Epithelial cell of proximal tubule (primary cell): ENCODE measurements at places on chromosomes 5 and 9.

- DNase-seq, result no peak
These were observed 36.9 kb upstream of the PDCL start for GRCh38 chr9:122865300-122865699.

DNA sequence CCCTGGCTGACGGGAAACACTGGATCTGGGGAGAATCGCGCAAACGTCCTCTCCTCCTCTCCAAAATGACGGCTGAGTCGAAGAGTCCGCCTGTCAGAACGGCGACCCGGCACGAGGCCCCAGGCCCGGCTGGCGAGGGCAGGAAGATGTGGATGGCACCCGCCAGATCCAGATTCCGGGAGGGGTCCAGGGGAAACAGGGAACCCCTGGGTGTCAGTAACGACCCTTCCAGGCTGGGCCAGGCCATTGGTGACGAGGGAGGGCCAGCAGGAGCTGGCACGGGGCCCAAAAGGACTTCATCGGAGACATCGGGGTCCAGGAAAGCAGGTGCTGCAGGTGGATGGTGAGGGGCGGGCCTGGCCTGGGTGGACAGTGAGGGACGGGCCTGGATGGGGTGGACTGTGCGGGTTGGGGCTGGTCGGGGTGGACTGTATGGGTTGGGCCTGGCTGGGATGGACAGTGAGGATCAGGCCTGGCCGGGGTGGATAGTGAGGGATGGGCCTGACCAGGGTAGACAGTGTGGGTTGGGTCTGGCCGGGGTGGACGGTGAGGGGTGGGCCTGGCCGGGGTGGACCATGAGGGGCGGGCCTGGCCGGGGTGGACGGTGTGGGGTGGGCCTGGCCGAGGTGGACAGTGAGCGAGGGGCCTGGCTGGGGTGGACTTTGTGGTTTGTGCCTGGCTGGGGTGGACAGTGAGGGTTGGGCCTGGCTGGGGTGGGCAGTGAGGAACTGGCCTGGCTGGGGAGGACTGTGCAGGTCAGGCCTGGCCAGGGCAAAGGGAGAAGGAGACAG, 14.0 kb downstream of the SLC6A3 start:
- no peak for DNase-seq

DNA sequence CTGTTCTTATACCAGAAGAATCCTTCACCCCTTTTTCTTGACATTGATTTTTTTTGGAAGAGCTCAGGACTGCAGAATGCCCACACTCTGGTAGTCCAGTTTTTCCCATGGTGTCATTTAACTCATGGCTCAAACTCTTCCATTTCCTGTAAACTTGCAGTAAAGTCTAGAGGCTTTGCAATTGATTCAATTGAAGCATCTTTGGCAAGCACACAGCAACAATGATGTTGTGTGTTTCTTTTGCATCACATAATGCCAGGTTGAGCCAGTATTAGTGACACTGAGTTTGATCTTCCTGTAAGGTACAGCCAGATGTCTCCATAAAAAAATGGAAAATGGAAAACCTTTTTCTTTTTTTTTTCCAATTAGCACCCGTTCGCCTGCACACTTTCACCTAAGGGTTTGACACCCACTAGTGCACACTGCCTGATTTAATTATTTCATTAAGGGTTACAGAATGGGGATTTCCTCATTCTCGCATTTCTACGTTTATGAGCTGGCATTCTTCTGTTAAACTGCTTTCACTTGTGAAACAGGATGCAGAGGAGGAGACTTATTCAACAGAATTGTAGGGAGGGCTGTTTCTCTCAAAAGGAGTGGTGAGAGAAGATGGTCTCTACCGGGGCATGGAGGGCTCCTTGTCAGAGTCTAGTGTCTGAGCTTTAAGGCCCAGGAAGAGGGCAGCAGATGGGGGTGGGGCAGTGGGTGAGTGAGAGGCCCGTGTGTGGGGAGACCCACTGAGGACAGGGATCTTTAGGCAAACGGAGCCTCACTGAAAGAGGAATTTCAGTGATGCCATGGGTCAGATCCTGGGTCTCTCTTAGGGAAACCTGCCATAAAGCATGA, 2.2 kb upstream of the S1PR3 start:
- DNase-seq, result peak; percentile 70

GRCh38 chr9:112061152-112061740, 113.9 kb downstream of the SUSD1 start:
- peak; percentile 94 for DNase-seq

DNA sequence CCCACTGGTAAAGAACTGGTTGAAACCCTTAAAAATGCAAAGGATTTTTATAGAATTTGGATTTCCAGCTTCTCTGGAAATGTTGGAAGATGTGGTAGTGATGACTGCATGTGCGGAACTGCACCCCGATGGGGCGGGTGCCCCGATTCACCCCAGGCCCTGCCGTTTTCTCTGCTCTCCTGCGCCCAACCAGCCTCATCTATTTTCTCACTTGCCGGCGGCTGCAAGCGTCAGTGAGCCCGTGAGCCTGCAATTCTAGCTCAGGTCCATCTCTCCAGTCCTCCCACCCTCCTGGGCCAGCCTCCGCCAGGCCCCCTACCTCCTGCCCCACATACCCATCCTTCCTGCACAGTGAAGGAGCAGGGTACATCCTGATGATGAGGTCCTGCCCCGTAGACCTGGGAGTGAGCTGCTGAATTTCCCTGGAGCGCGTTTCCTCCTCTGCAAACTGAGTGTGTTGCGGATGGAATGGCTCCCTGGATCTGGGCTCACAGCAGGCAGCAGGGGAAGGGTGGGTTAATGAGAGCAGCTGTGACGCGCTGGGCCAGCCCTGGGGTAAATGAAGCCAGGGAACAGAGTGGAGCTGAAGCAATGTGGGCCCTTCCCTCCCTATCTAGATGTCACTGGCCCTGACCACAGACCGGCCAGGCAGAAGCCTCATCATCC, 45.9 kb upstream of the PHYKPL start:
- no peak for DNase-seq

DNA sequence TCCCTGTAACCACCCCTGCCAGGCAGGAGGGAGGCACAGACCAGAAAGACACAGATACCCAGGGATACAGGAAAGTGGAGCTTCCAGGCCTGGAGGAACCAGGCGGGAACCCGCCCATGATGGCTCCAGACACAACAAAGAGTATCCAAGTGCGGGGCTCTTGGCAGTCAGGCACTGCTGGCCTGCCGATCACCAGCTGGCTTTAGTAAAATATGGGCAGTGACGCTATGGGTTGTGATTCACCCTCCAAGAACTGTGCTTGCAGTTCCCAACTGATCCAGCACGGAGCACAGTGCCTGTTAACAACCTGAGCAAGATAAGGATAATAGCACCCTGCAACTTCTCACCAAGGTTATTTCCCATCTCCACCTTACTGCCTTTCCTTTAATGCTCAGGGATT, 463.3 kb downstream of the IRX1 start:
- no peak for DNase-seq

GRCh38 chr9:95756101-95756500, 119.4 kb upstream of the ERCC6L2 start:
- DNase-seq, result no peak

DNA sequence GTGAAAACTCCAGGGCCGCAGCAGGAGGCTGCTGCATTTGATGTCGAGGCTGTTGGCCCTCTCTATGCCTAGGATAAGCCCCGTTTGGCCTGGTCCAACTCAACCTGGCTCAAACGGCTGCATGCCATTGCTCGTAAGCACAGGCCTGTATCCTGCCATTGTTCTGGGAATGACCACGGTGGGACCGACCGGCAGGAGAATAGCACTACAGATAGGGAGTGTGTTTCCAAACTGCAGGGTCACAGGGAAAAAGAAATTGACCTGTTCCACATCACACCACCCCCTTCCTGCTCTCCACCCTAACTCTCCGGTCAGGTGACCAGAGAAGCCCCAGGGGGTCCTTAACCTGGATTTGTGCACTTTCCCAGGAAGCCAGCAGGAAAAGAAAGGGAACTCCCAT, 278.7 kb upstream of the KLF4 start:
- no peak for DNase-seq

GRCh38 chr9:15231788-15232635, 75.0 kb downstream of the TTC39B start:
- DNase-seq, result no peak

GRCh38 chr5:77175231-77175630, 35.2 kb upstream of the PDE8B start:
- DNase-seq, result no peak

DNA sequence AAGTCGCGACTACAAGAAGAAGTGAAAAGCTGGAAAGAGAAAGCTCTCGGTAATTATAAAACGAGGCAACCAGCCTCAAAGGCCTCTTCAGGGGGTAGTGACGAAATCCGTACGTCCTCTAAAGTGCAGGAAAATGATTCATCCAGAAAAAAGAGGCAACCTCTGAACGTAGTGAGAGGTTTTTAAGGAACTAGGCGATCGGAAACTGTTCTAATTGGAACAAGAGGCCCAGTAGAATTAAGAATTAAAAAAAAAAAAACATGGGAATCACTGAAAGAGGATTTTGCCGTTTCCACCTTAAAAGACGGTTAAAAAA, 1.0 kb downstream of the CSNK1A1 start:
- no peak for DNase-seq

DNA sequence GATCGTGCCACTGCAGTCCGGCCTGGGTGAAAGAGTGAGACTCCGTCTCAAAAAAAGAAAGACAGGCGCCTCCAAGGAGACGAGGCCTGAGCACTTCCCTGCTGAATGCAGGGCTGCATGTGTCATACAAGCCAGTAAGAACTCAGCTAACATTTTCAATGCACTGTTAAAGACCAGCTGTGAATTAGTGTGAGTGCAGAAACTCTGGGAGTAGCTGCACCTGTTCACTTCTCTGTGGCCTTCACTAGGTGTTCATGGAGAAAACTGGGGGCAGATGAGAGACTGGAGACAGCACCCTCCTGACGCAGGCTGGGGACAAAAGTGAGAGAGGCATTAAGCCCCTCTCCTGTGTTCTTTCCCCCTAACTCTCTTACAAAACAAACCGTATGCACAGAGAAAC, 41.8 kb downstream of the FBXO10 start:
- no peak for DNase-seq

GRCh38 chr5:40594811-40595210, 84.9 kb upstream of the PTGER4 start:
- no peak for DNase-seq

DNA sequence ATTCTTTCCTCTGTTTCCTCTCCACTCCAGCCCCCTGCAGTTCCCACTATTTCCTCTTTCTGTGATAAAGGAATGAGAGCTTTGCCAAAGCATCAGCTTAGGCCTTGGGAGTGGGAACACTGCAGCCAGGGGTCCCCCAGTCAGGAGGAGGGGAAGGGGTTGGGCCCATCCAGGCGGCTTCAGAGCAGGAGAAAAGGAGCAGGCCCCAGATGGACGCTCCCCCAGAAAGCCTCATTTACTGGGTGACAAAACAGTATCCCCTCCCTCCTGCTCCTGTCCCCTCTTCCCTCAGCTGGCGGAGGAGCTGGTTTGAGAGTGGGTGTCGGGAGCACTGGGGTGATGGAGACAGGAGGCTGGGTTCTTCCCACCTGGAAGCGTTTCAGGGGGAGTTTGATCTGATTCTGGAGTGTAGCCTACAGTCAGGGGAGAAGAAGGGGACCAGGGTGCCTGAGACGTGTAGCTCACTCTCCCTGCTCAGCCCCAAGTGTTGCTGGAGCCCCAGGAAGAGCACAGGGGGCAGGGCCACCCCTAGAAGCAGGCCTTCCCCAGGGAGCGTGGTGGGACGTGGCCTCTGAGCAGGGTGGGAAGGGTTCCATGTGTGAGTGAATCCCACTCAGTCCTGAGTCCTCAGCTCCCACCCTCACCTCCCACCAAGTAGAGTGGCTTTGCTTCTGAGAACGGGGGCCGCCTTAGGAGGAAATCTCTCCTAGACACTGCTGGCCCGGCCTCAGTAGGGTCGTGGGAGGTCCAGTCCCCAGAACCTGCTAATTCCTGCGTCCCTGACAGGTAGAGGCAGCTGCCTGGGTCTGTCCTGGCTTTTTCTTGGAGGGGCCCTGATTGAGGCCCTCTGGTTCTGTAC, 173.1 kb downstream of the CACNA1B start:
- DNase-seq, result no peak

DNA sequence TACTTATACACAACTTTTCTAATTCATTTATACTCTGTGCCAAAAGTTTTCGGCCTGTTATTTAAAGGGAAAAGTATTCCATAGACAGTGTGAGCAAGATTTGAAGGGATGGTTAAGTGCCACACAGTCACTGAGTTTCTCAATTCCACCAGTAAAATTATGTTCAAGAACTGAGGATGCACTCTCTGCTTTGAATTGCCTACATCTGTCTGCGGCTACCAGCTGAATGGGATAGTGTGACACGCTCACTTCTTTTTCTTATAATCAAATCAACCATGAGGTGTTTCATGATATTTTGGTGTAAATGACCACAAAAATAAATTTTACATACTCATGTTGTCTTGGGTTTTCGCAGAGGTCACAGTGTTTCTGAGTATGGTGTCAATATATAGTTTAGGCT, 218.4 kb upstream of the TMEM161B start:
- DNase-seq, result no peak

GRCh38 chr5:172789687-172790495, 18.9 kb upstream of the DUSP1 start:
- DNase-seq, result no peak

- DNase-seq, result no peak
These were observed 9.6 kb downstream of the LHX6 start for GRCh38 chr9:122218935-122219855.

- no peak for DNase-seq
These were observed 208.9 kb downstream of the PDE4D start for GRCh38 chr5:59684388-59685190.

GRCh38 chr5:1930501-1930879, 47.8 kb upstream of the IRX4 start:
- DNase-seq, result no peak

- no peak for DNase-seq
These were observed 17.2 kb downstream of the TMEM252 start for GRCh38 chr9:68523367-68523936.

DNA sequence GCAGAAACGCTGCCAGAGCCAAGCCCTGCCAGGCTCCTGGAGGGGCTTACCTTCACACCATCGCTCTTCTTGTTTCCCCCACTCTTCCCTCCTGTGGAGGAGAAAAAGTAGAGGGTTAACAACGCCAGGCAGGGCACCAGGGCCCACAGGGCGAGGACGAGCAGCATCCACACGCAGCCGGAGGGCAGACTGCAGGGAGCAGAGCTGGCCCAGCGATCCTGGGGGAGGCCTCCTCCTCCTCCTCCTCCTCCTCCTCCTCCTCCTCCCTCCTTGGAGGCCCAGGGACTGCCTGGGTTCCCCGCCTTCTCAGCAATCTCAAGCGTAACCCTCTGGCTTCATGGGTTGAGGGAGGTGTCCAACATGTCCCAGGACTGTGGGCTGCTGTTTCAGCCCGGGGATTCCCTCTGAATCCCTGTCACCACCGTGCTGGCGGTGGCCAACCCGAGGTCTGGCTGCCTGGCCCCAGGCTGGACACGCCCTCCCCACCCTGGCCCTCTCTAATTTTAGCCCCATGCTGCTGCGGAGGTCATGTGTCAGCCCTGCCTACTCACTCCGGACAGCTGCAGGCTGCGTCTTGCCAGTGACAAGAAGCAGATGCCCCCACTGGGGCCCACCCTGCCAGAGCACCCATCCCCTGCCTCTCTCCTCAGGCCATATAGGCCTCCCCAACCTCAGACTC, 44.3 kb downstream of the CAMK2A start:
- no peak for DNase-seq
